ENCODE measurements at places on chromosomes 16 and 17.
A peak's percentile ranks its signal among the peaks of the same experiment; 100 is the strongest.

DNA sequence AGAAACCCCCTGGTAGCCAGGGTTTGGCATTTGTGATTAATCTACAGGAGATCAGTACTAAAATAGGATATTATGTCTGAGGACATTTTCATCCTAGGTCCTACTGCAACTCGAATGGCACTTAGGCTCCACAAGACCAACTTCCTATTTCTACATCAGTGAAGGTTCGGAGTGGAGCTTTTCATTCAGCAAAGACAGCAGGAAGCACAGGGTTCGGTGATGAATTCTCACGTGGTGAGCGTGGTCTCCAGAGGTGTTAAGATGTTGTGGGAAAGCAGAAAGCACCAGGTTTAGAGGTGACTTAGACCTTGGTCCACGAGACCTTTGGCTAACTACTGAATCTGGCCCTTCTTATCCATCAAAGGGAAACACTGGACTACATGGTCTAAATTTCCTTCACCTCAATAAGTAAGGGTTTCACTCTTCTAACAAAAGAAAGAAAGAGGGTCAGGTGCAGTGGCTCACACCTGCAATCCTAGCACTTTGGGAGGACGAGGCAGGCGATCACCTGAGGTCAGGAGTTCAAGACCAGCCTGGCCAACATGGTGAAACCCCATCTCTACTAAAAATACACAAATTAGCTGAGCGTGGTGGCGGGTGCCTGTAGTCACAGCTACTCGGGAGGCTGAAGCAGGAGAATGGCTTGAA lies 13.9 kb upstream of the HELZ start:
- no peak overlapping the region for H3K27ac ChIP-seq
- peaks cover 22% of the 10 kb centered on the region for H3K4me1 ChIP-seq
- H3K4me3 ChIP-seq: no peak overlapping the region
- peak; percentile 71 for DNase-seq
- H3K36me3 ChIP-seq: no peaks in the 10 kb centered on the region
- H3K27me3 ChIP-seq: no peaks in the 10 kb centered on the region

GRCh38 chr17:15377200-15377599 lies 35.8 kb upstream of the TEKT3 start:
- H3K4me3 ChIP-seq: no peak overlapping the region
- no peaks in the 10 kb centered on the region for H3K4me1 ChIP-seq
- H3K27ac ChIP-seq: no peak overlapping the region
- H3K27me3 ChIP-seq: no peaks in the 10 kb centered on the region
- no peak for DNase-seq

- no peaks in the 10 kb centered on the region for H3K36me3 ChIP-seq
- H3K4me3 ChIP-seq: no peak overlapping the region
- no peak for DNase-seq
Observed at GRCh38 chr17:44827863-44828262, 2.2 kb downstream of the GJC1 start.

GRCh38 chr17:27721797-27722196 lies 78.5 kb downstream of the NOS2 start:
- no peaks in the 10 kb centered on the region for H3K4me1 ChIP-seq
- no peak for DNase-seq
- no peaks in the 10 kb centered on the region for H3K36me3 ChIP-seq
- H3K4me3 ChIP-seq: no peak overlapping the region
- no peak overlapping the region for H3K27ac ChIP-seq
- no peaks in the 10 kb centered on the region for H3K27me3 ChIP-seq

DNA sequence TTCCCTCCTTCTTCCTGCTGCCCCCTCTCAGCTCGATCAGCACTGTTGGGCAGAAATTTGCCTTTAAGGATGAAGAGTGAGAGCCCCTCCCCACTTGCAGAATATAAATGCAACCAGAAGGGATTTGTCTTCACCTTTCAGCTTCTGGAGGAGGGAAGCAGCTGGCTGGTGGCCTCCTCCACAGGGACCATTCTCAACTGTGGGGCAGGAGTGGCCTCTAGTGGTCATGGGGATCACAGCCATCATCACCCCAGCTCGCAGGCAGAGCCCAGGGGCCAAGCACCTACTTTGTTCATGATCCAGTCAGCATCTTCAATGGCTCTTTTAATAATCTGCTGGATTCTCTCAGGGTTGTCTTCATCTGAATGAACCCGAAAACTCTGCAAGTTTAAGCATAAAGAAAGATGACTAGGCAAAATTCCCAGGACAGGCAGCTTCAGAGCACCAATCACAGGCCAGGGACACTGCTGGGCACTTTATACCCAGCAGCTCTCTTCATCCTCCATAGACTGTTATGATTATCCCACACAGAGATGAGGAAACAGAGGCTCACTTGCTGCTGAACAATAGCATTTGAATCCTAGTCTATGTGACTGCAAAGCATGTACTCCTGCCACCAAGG lies 13.1 kb downstream of the LYRM9 start:
- no peak overlapping the region for H3K4me3 ChIP-seq
- H3K36me3 ChIP-seq: no peaks in the 10 kb centered on the region
- no peak overlapping the region for H3K27ac ChIP-seq
- DNase-seq: peak; percentile 49
- peaks cover 17% of the 10 kb centered on the region for H3K4me1 ChIP-seq

DNA sequence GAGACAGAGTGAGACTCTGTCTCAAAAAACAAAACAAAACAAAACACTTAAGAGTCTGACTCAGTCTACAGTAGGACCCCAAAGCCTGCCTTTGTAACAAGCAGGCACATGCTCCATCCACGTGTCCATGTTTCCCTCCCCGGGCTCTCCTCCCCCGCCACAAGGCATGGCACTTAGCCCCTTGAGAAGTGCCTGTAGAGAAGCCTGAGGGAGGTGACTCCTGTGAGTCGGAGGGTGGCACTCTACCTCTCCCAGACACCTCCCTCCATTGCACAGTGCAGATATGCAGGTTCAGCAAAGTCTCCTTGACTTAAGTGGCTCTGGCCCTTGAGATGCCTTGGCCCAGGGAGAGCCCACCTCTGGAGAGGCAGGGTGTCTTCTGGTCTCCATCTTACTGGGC lies 6.8 kb downstream of the FHOD1 start:
- peak overlapping the region; percentile 51 for H3K27ac ChIP-seq
- no peak overlapping the region for H3K4me3 ChIP-seq
- no peaks in the 10 kb centered on the region for H3K27me3 ChIP-seq
- no peak for DNase-seq
- peaks cover 22% of the 10 kb centered on the region for H3K4me1 ChIP-seq
- H3K36me3 ChIP-seq: peaks cover 15% of the 10 kb centered on the region

GRCh38 chr17:78777881-78778280 lies 4.2 kb downstream of the CYTH1 start:
- no peaks in the 10 kb centered on the region for H3K36me3 ChIP-seq
- H3K4me3 ChIP-seq: no peak overlapping the region
- no peaks in the 10 kb centered on the region for H3K27me3 ChIP-seq
- no peak for DNase-seq
- peaks cover 58% of the 10 kb centered on the region for H3K4me1 ChIP-seq

Data from CD8-positive, alpha-beta memory T cell (primary cell).